T1000 (cell line): ENCODE measurements at places on chromosomes 2 and 18.

- DNase-seq, result no peak
These were observed 58.2 kb downstream of the SERPINB8 start for GRCh38 chr18:64027931-64028695.

GRCh38 chr2:46352621-46353020 lies 55.4 kb downstream of the EPAS1 start:
- DNase-seq, result no peak

DNA sequence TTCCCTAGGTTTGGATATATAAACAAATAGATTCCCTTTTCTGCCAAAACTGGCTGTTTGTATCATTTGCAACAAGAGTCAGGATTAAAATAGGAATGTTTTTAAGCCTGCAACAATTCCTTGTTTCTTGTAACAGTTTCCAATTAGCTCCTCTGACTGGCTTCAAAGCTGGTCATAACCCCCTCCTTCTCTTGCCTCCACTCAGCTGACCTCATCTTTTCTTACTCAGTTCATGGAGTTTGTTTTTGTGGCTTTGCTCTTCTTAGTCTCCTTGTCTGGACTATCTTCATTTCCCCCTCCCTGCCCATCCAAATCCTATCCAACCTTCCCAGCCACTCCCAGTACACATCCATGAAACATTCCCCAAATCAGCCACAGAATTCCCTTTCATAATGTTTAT lies 14.3 kb upstream of the RAPH1 start:
- DNase-seq, result no peak

DNA sequence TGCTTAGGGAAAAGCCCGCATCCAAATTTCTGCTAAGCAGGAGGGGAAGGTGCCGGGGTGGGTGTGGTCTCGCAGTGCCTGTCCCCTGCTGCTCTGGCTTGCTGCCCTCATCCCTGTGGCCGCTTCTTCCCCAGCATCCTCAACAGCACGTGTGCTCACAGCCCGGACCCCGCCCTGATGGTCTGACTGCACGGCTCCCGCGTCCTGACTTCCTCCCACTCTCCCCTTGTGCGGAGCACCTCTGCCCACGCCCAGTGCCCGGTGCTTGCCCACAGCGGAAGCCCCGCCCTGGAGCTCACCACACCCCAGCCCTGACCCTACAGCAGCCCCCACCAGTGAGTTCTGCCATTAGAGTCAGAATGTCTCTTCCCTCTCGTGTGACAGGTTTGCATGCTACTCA lies 277.9 kb downstream of the NDUFA10 start:
- DNase-seq, result no peak

DNA sequence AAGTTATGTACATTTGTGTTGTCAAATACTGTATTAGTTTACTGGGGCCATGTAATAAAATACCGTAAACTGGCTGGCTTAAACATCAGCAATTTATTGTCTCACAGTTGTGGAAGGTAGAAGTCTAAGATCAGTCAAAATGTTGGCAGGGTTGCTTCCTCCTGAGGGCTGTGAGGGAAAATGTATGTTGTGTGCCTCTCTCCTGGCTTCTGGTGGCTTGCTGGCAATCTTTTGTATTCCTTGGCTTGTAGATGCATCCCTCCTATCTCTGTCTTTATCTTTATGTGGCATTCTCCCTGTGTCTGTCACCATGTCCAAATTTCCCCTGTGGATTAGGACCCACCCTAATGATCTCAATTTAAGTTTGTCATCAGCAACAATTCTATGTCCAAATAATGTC lies 37.0 kb upstream of the SLC30A6 start:
- no peak for DNase-seq

GRCh38 chr18:32717126-32717525 lies 55.7 kb downstream of the KLHL14 start:
- no peak for DNase-seq

DNA sequence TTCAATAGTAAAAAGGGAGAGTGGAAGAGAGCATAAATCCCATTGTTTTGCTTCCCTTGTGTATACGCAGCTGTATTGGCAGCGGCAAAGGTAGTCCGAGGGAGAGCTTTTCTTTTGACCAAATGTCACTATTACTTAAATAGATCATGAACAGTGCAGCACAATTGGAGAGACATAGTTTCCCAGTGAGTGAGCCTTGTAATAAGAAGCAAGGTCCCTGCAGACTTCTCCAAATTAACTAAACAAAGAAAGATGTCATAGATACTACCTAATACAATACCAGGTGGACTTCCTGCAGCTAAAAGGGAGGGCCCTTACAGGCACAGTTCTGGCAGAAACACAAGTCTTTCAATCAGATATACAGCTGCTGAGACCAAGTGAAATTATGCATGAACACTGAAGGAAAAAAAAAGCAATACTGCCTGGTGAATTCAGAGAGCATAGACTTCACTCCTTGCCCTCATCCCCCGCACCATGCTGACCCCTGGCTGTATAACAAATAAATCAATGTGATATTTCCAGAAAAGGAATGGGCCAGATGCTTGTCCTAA lies 404.7 kb upstream of the CDH2 start:
- peak; percentile 19 for DNase-seq

DNA sequence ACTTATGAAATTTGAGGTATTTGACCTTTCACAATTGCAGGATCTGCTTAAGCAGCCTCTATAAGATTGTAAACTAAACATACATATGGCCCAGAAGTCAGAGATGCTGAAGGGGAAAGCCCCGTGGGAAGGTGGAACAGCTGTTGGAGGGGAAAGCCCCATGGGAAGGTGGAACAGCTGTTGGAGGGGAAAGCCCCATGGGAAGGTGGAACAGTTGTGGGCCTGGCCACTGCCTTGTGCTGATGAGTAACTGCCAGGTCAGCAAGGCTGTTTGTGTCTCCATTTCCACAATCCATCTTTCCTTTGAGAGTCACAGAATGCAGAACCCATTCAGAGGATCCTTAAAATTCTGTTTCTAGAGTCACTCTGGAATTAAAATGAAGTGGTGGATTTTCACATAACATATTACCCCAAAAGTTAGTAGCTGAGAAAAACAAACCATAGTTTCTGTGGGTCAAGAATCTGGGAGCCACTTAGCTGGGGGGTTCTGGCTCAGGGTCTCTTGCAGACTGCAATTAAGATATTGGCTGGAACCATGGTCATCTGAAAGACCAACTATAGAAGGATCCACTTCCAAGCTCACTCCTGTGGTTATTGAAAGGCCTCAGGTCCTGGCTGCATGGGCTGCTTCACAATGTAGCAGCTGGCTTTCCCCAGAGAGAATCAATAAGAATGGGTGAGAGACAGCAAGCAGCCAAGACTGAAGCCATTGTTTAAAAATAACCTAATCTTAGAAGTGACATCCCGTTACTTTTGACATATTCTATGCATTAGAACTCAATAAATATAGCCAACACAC lies 86.6 kb upstream of the CAVIN2 start:
- DNase-seq, result no peak

- no peak for DNase-seq
These were observed 281.4 kb downstream of the PAX3 start for GRCh38 chr2:222017252-222017850.

DNA sequence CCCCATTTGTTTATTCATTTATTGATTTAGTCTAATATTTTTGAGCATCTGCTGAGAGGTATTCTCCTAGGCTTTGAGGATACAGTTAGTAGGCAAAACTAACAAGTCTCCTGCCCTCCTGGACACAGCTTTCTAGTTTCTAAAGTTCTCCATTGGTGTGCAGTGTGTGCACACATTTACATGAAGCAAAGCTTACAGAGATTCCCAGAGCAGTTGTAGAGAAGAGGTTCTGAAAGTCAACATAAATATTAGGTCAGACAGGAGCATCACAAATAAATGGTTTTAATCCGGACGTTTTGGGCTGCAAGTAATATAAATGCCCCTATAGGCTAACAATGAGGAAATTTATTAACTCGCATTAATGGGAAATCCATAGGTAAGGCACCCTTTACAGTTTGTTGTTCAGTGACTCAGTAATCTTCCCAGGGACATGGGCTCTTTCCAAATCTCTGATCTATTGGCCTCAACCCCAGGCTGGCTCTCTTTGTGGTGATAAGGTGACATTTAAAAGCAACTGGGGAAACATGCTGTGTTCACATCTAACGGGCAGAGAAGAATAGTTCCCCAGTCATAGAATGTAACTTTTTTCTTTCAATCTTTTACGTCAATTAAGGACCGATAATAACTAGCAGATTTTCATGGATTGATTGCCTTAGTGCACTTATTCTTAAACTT lies 407.2 kb downstream of the PTPRM start:
- no peak for DNase-seq

- DNase-seq, result no peak
These were observed 55.2 kb downstream of the BCL11A start for GRCh38 chr2:60498127-60498815.

DNA sequence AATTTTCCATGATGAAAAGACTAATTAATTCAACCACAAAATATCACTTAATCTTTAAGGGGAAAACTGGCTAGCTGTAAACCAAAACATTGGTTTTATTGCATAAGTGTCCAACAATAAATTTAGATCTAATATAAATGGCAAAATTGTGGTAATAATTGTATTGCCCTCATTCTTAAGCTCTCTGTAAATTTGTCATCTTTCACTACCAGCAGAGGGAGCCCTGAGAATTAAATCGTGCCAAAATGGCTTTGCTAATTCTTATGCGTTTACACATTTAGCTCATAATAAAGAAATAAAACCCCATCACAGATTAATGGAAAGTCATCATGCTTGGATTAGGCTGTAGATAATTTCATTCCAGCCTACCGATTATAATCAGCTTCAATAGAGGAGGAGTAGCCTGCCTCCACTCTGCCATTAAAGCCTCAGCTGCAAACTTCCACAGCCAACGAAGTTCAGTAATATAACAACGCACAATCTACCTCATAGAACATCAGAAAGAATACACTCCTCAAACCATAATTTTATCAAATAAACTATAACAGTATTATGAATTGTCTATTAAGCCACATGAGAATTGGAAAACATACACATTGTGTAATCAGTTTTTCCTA lies 70.0 kb upstream of the ATP5MC3 start:
- no peak for DNase-seq

DNA sequence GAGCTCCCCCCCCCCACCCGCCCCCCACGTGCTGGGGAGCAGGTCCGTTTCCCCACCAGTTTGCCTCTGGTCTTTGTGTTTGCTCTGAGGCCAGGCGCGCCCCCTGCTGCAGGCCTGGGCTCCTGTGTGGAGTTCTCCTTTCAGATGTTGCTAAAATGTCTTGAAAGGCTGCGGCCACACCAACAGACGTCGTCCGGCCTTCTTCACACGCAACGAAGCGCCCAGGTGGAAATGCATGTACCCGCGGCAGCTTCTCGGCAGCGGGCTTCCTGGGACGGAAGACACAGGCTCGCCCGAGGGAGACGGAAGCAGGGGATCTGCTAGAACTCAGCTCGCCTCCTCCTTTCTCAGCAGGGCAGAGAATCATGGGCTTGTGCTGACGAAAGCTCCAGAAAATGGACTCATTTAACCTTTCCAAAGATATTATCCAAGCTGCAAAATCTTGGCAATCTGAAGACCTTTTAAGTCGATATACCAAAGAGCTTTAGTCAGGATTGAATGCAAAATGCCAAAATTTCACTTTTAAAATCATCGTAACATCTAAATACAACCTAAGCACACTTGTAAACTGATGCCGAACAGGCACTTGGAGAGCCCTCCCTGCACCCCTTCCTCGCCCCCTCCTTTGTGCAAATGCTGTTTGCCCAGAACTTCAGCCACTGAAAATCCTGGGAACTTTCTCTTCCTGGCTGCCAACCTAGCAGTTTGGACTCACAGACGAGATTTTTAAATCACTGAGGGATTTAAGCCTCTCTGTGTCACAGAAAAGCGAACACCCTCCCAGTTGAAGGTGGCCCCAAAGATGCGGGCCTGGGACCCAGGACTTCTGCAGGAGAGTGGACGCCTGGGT lies 125.5 kb upstream of the ZNF516 start:
- DNase-seq, result no peak

DNA sequence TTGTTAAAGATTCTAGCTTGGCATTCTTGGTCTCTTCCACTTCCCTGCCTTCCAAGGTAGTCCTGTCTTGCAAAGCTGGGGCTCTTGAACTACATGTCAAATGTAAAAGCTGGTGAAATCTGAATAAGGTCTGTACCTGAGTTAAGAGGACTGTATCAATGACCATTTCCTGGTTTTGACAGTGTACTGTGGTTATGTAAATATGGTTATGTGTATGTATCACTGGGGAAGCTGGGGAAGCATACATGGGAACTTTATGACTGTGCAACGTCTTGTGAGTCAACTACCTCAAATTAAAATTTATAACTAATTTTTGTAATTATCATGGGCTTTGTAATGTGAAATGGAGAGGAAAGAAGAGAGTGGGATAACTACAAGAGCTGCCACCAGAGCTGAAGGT lies 81.7 kb downstream of the COL4A4 start:
- no peak for DNase-seq

DNA sequence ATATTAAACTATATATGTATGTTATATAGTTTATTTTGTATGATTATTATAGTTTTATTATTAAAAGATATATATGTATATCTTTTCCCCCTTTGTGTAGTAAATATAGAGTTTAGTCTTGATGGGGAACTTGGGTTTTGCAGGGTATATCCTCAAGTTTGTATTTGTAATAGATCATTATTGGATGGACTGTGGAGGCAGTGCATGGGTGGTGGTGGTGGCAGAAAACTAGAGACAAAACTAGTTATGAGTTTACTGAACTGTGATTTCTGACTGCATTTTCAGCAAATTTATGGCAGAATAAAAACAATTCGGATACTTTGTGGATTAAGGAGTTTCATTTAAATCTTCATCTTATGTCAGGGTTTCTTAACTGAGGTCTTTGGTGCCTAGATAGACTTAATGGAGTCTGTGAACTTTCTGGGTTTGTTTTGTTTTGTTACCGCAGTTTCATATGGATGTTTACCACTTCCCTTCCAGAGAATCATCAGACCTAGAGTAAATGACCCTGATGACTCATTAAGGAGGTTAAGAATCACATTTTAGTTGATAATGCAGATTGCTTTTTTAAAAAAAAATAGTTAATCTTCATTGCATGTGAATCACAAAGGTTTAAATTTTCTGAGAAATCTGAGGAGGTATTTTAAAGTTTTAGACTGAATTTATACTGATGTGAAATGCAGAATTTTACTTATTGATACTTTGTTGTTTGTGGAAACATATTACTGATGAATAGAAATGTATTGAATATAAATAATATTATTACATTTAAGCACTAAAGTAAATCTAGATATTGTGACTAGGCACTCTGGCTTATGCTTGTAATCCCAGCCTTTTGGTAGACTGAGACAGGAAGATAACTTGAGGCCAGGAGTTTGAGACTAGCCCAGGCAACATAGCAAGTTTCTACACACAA lies 14.5 kb downstream of the EPC2 start:
- DNase-seq, result no peak

DNA sequence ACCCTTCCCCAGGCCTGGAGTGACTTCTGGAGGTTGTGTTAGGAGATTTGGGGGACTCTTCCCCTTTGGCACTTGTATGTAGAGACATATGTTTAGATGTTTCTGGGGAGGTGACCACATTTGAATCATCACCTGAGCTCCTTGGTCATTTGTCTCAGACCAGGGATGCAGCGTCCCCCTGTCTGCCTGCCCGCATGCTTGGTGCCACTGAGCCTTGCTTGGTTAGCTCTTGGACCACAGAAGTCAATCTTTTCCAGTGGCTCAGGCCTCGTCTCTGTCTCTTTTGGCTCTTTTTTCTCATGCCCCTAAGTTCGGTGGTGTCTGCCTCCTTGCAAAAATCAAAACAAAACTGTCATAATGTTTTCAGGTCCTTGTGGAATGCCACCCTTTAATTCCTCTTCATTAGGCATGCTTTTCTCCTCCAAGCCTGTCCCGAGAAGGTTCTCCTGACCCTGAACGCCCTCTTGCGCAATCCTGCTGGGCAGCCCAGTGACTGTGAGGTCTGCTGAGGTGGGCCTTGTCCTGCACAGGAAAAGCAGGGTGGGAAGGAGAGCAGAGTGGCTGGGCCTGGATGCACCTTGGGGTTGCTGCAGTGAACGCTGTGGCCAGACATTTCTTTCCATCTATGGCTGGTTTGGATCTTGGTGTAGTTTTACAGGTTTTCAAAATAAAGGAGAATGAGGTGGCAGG lies 24.9 kb downstream of the GLI2 start:
- no peak for DNase-seq
